ENCODE measurements at places on chromosomes 2 and 18. TPM values are rescaled to one million over a fixed set of nuclear protein-coding genes. Genes with fewer than 3 reads are reported as not detected.

GRCh38 chr2:85888020-85888683, 638 bp downstream of the ST3GAL5 start:
- peak overlapping the region; percentile 90 for H3K4me3 ChIP-seq
- H3K27me3 ChIP-seq = no peaks in the 10 kb centered on the region
- no peaks in the 10 kb centered on the region for H3K36me3 ChIP-seq
- H3K4me1 ChIP-seq = peaks cover 28% of the 10 kb centered on the region

DNA sequence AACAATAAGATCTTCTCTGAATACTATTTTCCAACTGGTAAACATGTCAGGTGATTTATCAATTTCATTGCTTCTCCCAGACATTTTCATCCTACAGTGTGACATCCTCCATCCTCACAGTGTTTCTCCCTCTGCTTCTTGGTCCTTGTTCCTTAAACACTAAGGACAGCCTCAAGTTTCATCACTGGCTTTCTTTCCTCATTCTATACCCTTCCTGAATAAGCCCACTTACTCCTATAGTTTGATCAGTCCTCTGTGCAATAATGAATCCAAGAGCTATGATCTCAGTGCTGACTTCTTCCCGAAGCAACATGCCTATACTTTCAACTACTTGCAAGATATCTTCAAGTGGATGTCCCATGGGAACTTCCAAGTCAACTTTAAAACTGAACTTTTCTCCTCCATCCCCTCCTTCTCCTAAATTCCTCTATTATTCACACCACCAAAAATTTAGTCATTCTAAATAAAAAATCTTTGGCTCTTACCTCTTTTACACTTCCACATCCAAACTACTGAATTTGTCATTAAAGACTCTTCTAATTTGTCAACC, 87.6 kb downstream of the FAM228A start:
- no peaks in the 10 kb centered on the region for H3K27me3 ChIP-seq
- no peak overlapping the region for H3K27ac ChIP-seq
- H3K4me1 ChIP-seq = no peaks in the 10 kb centered on the region

DNA sequence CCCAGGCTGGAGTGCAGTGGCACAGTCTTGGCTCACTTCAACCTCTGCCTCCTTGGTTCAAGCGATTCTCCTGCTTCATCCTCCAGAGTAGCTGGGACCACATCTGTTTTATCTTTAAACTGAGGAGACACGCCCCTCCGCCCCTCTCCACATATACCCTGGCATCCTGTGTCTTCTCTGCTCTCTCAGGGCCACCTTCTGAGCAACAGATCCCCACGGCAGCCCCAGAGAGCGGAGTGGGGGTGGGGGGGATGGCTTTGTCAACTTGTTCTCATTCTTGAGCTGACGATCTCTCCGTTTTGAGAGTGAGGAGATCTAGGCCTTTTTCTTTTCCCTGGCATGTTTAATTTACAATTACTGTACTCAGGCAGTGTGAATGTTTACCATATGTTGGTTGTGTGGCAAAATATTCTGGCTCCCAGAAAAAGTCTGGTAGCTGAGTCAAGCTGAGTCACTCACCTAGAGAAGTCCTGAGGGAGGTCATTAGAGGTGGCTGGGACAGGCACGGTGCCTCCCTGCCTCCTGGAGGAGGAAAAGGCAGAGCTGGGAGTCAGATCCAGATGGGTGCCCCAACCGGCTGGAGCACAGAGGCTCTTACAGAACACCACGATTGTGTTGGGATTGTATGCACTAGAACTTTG, 19.5 kb upstream of the ID2 start:
- H3K4me1 ChIP-seq = peaks cover 6% of the 10 kb centered on the region
- H3K27ac ChIP-seq = peak overlapping the region; percentile 33
- no peak overlapping the region for H3K4me3 ChIP-seq

GRCh38 chr2:192448881-192449280, 254.1 kb upstream of the TMEFF2 start:
- H3K36me3 ChIP-seq = no peaks in the 10 kb centered on the region
- H3K27me3 ChIP-seq = no peaks in the 10 kb centered on the region
- H3K4me1 ChIP-seq = no peaks in the 10 kb centered on the region

DNA sequence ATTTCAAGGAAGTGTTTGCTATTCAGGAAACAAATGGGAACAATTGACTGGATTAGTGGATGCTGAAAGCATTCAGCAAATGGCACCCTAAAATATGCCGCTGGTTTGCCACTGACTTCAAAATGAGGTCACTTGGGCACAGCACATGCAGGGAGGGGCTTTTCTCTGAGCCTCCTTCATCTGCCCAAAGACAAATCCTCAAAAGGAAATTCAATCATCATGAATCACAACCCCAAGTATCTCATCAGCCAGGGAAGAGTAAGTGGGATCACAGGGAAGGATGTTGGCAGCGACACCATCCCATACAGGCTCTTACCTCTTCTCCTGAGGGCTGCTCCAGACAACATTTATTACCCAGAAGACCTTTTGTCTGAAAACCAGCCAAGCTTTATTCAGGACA, 14.4 kb upstream of the SP140L start:
- no peaks in the 10 kb centered on the region for H3K27me3 ChIP-seq
- H3K27ac ChIP-seq = no peak overlapping the region
- H3K4me1 ChIP-seq = no peaks in the 10 kb centered on the region
- no peak overlapping the region for H3K4me3 ChIP-seq

DNA sequence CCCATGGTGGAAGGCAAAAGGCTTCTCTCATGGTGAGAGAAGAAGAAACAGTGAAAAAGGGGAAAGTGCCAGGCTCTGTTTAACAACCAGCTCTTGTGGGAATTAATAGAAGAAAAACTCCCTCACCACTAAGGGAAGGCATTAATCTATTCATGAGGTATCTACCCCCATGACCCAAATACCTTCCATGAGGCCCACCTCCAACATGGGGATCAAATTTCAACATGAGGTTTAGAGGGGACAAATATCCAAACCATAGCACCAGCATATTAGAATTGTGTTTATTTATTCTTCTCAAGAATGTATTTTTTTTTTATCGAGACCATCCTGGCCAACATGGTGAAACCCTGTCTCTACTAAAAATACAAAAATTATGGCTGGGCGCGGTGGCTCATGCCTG, 4.9 kb upstream of the CFLAR start:
- no peak for DNase-seq
- H3K4me1 ChIP-seq = no peaks in the 10 kb centered on the region
- peaks cover 5% of the 10 kb centered on the region for H3K36me3 ChIP-seq
- no peaks in the 10 kb centered on the region for H3K27me3 ChIP-seq

DNA sequence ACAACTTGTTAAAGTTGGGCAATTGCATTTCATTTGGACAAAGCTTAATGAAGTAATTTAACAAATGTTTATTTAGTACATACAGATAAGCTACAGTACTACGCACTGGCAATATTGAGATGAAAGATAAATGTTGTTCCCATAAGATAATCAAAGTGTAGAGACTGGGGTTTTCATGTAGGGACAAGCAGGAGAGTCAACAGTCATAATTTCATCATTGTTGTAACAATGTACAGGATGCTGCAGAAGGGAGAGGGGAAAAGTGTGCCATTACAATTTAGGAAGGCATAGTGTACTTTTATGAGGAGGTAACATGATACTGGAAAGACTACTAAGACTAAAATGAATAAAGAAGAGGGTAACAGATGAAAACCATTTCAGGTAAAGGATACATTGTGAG, 441.6 kb downstream of the ERBB4 start:
- DNase-seq = no peak
- H3K4me1 ChIP-seq = no peaks in the 10 kb centered on the region
- H3K4me3 ChIP-seq = no peak overlapping the region
- H3K36me3 ChIP-seq = no peaks in the 10 kb centered on the region
- H3K27me3 ChIP-seq = peaks cover 40% of the 10 kb centered on the region
- H3K27ac ChIP-seq = no peak overlapping the region

DNA sequence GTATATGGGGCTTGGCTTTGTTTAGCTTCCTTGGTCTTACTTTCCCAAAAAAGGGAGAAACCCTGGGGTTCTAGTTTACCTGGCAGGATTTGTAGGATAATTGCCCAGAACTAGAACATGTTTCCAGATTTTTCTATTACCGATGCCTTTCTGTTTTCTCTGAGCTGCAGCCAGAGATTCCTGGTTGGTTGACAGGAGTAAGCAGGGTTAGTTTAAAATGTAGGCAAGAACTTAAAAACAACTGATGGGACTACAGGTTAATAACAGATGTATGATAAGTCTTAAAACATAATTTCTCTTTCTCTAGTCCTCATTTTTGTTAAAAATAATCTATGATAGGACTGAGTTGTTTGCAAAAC, 38.9 kb upstream of the GMCL1 start:
- H3K4me1 ChIP-seq = no peaks in the 10 kb centered on the region
- H3K4me3 ChIP-seq = no peak overlapping the region
- H3K36me3 ChIP-seq = peaks cover 45% of the 10 kb centered on the region

- no peak overlapping the region for H3K4me3 ChIP-seq
- H3K4me1 ChIP-seq = no peaks in the 10 kb centered on the region
- H3K27ac ChIP-seq = no peak overlapping the region
- no peak for DNase-seq
Measured at GRCh38 chr2:232882085-232882484, 12.0 kb downstream of the SNORC start.

GRCh38 chr2:152716805-152717227, 445 bp downstream of the PRPF40A start:
- H3K36me3 ChIP-seq = peaks cover 33% of the 10 kb centered on the region
- DNase-seq = no peak
- peak overlapping the region; percentile 99 for H3K4me3 ChIP-seq
- peaks cover 10% of the 10 kb centered on the region for H3K4me1 ChIP-seq

DNA sequence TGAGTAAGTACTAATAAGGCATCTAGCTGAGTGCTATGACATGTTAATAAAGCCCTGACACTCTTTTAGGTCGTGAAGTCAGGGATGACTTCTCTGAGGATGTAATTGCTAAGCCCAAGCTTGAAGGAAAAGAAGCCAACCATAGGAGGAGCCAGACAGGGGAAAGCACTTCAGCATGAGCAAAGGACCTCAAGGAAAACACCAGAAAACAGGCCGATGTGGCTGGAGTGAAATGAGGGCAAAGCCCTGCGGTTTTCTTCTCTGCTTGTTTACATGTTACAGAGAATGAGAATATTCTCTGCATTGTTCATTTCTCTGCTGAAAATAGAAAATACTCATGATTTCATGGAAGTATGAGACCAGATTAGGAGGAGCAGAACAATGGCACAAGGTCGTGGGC, 112.5 kb upstream of the ARHGAP28 start:
- no peak overlapping the region for H3K27ac ChIP-seq
- H3K4me1 ChIP-seq = no peaks in the 10 kb centered on the region
- H3K4me3 ChIP-seq = no peak overlapping the region
- no peaks in the 10 kb centered on the region for H3K36me3 ChIP-seq
- no peak for DNase-seq
- H3K27me3 ChIP-seq = no peaks in the 10 kb centered on the region

DNA sequence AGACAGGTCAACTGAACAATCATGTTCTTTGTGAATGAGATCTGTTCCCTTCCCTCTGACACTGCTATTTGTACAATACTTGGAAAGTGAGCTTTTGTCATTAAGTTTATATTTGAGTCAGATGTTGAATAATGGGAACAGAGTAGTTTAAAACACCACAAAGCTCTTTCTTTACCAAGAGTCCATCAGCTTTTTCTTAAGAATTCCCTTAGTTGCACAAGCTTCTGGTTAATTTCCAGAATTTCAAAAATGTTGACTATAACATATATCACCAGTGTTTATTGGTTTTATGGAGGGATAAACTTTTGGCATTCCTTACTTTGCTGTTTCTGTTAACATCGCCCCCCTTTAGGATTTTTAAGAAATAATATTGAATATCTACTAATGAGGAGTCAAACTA, 403.7 kb downstream of the CCDC85A start:
- no peaks in the 10 kb centered on the region for H3K36me3 ChIP-seq
- H3K27me3 ChIP-seq = no peaks in the 10 kb centered on the region
- H3K4me3 ChIP-seq = no peak overlapping the region
- H3K4me1 ChIP-seq = peaks cover 4% of the 10 kb centered on the region

DNA sequence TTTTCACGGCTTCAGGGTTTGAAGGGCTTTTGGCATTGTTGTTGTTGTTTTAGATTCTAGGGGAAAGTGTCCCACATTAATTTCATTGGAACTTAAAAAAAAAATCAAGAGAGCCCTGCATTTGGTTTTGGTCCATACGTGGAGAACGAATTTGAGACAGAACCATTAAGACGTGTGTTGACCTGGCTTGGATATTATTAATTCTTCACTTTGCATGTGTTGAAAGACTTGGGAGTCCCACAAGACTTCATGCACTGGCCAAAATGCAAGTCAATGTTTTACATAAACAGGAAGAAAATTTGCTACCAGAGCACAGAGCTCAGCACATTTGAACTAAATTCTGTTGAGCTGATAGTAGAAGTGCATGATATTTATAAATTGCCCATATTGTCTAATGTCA, 761.2 kb upstream of the ACVR2A start:
- no peaks in the 10 kb centered on the region for H3K27me3 ChIP-seq
- H3K4me3 ChIP-seq = no peak overlapping the region
- no peak overlapping the region for H3K27ac ChIP-seq

- H3K4me1 ChIP-seq = no peaks in the 10 kb centered on the region
- DNase-seq = peak; percentile 62
- no peak overlapping the region for H3K27ac ChIP-seq
- H3K4me3 ChIP-seq = no peak overlapping the region
- peaks cover 10% of the 10 kb centered on the region for H3K27me3 ChIP-seq
- H3K36me3 ChIP-seq = no peaks in the 10 kb centered on the region
Measured at GRCh38 chr2:229728370-229728769, 14.0 kb upstream of the DNER start.

- H3K27me3 ChIP-seq = no peaks in the 10 kb centered on the region
- H3K4me3 ChIP-seq = no peak overlapping the region
- H3K36me3 ChIP-seq = no peaks in the 10 kb centered on the region
Measured at GRCh38 chr18:48138660-48139430, 208.4 kb upstream of the SMAD2 start.

DNA sequence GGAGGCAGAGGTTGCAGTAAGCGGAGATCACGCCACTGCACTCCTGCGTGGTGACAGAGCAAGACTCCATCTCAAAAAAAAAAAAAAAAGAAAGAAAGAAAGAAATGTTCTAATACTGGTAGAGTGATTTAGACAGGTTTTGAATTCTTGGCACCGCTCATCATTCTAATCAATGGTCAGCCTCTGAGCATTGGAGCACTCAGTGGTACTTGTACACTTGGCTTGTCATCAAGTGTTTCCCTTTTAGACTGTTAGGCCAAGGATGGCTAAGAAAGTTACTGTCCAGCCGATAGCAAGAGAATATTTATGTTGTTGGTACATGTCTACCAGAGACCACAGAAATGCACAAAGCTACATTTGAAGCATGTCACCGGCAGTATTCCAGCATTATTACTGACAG, 444.1 kb upstream of the RAB12 start:
- DNase-seq = no peak
- H3K4me1 ChIP-seq = peaks cover 16% of the 10 kb centered on the region
- H3K36me3 ChIP-seq = no peaks in the 10 kb centered on the region
- H3K4me3 ChIP-seq = no peak overlapping the region

HOXD13 gene
- total RNA-seq = not detected

PGAP1 gene
- 8.6 TPM for total RNA-seq

CRYBA2 gene
- total RNA-seq = not detected

LCT gene
- total RNA-seq = not detected

REG3G gene
- total RNA-seq = not detected

MAP2 gene
- 16.2 TPM for total RNA-seq

ZNF396 gene
- total RNA-seq = 2.0 TPM

C2orf66 gene
- total RNA-seq = 0.98 TPM

PCARE gene
- total RNA-seq = not detected

L3MBTL4 gene
- not detected for total RNA-seq

SFTPB gene
- total RNA-seq = 0.32 TPM

REG1B gene
- total RNA-seq = not detected
